RCC 7860 (cell line): ENCODE measurements at places on chromosomes 12 and 14.

GRCh38 chr14:86654558-86655184, 1124.7 kb downstream of the FLRT2 start:
- peak; percentile 4 for DNase-seq

DNA sequence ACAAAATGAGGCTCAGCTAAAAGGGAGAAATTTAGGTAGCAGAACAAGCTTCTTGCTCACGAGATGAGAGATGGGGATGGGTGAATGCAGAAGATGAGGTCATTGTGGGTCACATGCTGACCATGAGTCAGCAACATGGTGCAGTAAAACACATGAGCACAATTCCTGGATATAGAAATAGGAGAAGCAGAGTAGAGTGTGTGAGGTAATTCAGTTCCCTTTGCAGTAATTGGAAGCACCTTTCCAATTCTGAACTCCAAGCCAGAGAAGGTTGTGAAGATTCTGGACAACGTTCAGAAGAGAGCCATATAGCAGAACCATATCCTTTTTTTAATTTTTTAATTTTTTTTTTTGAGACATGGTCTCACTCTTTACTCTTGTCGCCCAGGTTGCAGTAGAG, 62.0 kb upstream of the LMNTD1 start:
- peak; percentile 64 for DNase-seq

- no peak for DNase-seq
Observed at GRCh38 chr12:2627835-2628191, 167.0 kb upstream of the FKBP4 start.

- no peak for DNase-seq
Observed at GRCh38 chr14:105933238-105933637, 406.9 kb downstream of the TMEM121 start.

- no peak for DNase-seq
Observed at GRCh38 chr12:99138393-99138792, 493.3 kb downstream of the APAF1 start.

GRCh38 chr12:123064366-123064765, 83.9 kb downstream of the ARL6IP4 start:
- no peak for DNase-seq

GRCh38 chr12:2919249-2919648, 28.6 kb downstream of the TULP3 start:
- DNase-seq = no peak

DNA sequence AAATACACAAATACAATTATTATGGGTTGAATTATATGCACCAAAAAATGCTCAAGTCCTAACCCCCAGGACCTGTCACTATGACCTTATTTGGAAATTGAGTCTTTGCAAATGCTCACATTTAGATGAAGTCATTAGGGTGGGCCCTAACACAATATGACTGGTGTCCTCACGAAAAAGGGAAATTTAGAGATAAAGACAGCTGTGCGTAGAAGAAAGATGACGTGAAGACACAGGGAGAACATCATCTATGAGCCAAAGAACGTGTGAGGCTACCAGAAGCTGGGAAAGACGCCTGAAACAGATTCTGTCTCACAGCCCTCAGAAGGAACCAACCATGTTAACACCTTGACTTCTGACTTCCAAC, 259.2 kb downstream of the EMP1 start:
- DNase-seq = no peak

DNA sequence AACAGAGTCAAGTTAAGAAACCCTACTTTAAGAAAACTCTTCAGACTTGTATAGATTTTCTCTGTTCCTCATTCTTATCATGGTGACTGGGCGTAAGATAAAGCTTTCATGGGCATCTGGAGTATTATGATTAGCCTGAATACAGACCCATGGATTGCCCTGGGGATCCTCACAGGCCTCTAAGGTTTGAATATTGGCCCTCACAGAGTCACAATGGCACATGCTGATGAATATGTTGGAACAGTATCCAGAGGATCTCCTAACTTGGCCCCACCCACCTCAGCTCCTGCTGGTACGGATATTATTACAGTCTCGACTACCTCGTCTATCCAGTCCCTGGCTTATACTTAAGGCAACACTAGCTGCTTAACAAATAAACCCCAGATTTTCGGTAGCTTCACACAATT, 8.1 kb downstream of the OSBPL8 start:
- no peak for DNase-seq

DNA sequence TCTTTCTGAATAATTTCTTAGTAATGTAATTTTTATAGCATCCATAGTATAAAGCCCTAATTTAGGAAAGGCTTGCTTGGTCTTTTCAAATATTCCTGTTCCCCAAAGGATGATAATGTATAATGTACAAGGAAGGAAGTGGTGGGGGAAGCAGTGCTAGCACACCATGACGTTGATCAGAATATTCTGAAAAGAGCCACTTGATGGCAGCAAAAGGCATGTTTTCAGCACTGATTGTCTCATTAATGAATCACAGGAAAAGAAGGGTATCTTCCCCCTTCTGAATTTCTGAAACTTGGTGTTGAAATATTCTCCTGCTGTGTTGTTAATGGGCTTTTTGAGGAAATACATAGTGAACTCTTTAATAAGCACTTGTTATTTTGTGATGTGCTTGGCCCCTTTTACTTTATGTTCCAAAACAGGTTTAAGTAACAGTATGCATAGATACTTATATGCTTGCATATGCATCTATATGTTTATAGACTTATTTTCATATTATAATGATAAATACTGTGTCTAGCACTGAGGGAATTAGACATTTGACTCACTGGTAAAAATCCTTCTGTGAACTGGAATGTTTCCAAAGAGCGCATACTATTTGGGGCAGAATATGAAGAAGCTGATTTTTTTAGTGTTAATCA, 122.0 kb downstream of the TMEM117 start:
- DNase-seq = peak; percentile 26

GRCh38 chr12:9449181-9449580, 158.5 kb downstream of the KLRB1 start:
- no peak for DNase-seq

GRCh38 chr12:53602176-53602864, 23.9 kb downstream of the ATF7 start:
- DNase-seq = no peak

DNA sequence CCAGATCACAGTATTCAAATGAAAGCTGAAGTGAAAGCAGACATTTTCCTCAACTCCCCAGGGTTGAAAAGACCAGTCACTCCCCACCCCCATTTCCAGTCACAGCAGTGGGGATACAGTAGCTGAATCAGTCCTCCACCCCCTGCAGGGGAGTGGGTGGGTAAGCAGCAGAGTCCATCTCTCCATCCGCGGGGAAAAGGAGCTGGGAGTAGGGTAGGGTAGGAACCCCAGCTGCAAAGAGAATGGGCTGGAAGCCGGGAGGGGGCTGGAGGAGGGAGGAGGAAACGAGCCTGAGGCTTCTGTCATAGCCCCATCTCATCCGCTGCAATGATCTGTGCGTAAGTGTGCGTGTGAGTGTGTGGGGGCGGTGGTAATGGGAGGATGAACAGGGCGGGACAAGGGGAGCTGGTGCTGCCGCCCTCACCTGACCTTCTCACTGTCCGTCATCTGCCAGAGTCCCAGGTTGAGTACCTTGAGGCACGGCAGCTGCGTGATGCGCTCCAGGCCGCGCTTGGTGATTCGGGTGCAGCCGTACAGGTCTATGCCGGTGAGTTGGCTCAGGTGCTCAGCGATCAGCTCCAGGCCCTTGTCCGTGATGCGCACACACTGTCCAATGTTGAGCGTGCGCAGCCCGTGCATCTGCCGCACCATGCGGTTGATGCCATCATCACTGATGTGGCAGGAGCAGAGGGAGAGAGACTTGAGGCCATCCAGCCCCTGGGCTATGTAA, 1.8 kb downstream of the FBXL14 start:
- DNase-seq = peak; percentile 8
